ENCODE measurements at places on chromosomes 2 and 18.

DNA sequence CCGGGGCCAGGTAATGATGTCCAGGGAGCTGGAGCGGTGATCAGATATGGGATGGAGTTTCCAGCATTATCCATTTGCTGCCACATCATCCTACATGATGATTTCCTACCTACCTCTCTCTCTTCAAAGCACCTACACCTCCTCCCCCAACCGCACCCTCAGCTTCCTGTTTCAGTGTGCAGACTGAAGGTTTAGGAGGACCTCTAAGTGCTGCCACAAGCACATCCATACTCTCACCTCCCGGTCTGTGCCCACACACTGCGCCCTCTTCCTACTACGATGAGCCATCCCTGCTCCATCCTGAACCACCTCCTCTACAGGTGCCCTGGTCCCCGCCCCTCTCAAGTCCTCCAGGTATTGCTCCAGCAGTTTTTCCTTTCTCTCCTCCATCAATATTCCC lies 123.7 kb downstream of the ALPK2 start:
- DNase-seq, result no peak

GRCh38 chr2:48728295-48728694 lies 27.2 kb downstream of the LHCGR start:
- DNase-seq, result no peak

DNA sequence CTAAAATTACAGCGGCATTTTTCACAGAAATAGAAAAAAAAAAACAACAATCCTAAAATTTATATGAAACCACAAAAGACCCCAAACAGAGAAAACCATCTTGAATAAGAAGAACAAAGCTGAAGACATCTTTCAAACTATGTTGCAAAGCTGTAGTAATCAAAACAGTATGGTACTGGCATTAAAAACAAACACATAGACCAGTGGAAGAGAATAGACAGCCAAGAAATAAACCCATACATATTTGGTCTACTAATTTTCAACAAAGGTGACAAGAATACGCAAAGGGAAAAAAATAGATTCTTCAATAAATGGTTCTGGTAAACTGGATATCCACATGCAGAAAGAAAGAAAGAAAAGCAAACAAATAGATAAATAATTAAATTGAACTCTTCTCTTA lies 9.0 kb upstream of the CCDC150 start:
- no peak for DNase-seq

- DNase-seq, result no peak
Observed at GRCh38 chr18:4599312-4599711, 144.2 kb upstream of the DLGAP1 start.

DNA sequence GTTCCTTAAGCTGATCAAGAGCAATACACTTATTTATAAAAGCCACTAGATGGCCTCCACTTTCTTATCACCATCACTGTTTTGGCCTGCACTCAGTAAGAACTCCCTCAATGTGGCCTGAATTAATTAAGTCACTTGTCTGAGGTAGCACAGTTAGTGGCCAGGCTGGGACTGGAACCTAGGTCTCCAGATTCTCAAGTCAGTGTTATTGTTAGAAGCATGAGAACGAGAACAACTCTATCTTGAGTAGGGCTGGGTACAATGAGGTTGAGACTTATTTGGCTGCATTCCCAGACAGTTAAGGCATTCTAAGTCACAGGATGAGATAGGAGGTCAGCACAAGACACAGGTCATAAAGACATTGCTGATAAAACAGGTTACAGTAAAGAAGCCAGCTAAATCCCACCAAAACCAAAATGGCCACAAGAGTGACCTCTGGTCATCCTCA lies 115.8 kb downstream of the SS18 start:
- no peak for DNase-seq

GRCh38 chr2:152920846-152921245 lies 202.4 kb downstream of the ARL6IP6 start:
- no peak for DNase-seq

GRCh38 chr2:152565884-152566727 lies 151.2 kb downstream of the PRPF40A start:
- DNase-seq, result no peak

DNA sequence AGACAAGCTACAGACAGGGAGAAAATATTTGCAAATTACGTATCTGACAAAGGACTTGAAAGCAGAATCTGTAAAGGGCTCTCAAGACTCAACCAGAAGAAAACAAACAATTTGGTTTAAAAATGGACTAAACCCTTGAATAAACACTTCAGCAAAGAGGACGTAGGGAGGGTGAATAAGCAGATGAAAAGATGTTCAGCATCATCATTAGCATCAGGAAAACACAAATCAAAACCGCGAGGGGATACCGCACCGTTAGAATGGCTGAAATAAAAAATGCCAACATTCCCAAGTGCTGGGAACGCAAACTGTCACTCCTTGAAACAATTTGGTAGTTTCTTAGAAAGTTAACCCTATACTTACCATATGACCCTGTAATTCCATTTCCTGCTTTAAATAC lies 136.7 kb downstream of the MBP start:
- no peak for DNase-seq

DNA sequence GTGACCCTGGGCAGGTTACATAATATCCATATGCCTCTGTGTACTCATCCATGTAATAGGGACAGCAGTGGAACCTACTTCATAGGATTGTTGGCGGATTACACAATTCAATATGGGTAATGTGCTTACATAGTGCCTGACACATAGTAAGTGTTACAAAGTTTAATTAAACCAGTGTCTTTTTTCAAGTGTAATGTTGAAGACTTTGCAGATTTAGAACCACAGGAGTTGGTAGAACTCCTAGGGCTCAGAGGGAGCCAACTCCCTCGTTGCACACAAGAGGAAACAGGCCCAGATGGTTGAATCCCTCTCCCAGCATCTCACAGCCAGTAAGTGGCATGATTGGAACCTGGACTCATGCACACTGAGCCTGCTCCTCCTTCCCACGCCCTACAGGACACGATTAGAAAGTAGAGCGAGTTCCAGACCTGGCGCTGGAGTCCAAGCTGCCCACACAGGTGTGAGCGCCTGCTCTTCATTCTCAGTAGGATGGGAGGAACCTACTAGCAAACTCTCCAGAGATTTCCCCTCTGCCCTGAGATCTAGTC lies 97.8 kb downstream of the VSNL1 start:
- DNase-seq, result no peak

- DNase-seq, result no peak
Observed at GRCh38 chr2:181404472-181404871, 52.7 kb upstream of the ITGA4 start.

DNA sequence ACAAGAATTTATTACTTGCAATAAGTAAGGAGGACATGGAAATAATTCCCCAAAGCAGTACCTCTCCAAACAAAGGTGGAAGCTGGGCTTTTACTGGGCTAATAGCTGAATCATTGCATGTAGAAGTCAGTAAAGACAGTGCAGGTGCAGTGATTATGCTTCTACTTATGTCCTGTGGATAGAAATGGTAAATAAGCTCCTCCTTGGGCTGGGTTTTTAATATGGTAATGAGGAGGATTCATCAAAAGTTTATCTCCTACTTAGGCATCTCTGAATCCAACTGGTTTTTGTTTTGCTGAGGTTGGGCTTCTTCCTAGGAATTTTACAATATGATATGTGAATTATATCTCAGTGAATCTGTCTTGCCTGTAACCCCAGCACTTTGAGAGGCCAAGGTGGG lies 297.4 kb upstream of the MC4R start:
- DNase-seq, result no peak

DNA sequence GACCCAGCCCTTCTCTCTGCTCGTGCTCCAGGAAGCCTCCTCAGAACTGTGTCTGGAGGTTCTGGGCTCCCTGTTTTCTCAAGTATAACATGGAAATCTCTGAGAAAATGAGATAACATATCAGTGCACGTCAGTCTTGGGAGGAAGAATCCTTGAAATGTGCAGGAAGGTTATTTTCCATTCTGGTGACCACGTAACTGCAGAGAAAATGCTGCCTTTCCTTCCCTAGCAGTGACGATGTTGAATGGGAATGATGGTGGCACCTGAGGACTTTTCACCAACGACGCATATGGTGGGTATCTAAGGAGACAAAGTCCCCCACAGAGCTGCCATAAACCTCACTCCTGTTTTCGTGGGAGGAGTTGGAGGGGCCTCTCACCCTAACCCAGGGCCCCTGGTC lies 272.1 kb upstream of the SIX2 start:
- DNase-seq, result no peak

- DNase-seq, result no peak
Observed at GRCh38 chr18:49878567-49879270, 65.4 kb upstream of the ACAA2 start.

DNA sequence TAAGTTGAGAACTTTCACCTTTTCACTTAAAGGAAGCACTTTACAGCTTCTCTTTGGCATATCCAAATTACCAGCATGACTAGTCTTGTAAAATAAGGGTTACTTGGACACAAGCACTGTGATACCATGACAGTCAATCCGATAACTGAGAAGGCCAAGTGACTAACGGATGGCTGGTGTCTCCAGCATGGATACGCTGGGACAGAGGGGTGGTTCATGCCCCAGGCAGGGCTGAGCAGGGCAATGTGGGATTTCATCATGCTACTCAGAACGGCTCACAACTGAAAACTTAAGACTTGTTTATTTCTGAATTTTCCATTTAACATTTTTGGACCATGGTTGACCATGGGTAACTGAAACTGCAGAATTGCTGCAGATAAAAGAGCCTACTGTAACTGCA lies 43.1 kb upstream of the GPR155 start:
- DNase-seq, result no peak

DNA sequence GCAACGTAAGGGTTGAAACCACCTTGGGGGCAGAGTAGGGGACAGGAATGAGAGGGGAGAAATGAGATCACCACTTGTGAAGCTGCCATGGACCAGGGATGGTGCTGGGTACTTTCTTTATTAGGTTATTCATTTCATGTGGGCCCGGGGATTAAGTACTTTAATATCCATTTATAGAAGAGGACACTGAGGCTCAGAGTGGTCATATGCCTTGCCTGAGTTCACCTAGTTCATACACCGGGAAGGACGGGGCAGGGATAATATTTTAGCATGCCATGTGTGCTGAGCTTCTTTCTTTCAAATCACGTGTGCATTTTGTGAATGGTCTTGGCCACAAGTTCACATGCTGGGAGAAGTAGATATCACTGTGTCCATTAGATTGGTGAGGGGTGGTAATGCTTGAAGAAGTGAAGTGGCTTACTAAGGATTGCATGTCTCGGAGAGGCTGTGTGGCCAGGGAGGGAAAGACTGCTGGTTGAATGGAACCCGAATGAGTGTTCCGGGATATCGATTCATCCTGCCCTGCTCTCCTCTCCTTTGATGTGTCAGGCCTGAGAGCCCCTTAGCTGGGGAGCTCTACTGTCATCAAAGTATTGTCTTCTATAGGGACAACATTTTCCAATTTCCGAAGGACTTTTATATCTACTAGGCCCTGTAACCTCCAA lies 187.1 kb downstream of the MYCN start:
- DNase-seq, result no peak

DNA sequence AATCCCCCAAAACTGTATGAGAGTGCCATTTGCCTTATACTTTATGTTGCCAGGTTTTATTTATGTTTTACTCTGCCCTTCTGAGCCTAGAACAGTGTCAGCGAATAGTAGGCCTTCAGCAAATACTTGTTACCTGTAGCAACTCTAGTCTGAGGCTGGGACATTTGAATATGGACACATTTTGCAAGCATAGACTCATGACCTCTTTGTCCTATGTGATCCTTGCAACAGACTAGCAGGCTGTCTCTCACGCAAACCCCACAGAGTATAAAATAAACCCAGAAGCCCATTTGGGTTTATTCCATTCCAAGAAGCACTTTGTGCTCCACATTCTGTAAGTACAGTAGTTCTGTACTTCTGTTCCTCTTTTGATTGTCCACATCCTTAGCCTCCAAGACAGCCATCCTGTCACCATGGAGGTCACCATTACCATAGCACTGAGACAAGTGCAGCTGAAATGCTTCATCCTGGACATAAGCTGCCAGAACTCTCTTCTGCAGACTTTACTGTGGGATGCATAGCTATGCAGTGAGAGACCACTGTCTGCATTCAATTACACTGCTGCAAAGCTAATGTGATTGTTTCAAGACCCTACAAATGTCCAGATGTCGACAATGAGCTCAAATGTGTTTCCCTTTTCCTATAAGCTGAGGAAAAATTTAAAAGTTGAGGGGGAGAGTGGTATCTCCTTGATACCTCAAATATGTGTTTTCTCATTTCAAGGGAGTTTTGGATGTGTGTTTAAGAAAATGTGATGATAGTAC lies 425.7 kb downstream of the PID1 start:
- DNase-seq, result no peak

DNA sequence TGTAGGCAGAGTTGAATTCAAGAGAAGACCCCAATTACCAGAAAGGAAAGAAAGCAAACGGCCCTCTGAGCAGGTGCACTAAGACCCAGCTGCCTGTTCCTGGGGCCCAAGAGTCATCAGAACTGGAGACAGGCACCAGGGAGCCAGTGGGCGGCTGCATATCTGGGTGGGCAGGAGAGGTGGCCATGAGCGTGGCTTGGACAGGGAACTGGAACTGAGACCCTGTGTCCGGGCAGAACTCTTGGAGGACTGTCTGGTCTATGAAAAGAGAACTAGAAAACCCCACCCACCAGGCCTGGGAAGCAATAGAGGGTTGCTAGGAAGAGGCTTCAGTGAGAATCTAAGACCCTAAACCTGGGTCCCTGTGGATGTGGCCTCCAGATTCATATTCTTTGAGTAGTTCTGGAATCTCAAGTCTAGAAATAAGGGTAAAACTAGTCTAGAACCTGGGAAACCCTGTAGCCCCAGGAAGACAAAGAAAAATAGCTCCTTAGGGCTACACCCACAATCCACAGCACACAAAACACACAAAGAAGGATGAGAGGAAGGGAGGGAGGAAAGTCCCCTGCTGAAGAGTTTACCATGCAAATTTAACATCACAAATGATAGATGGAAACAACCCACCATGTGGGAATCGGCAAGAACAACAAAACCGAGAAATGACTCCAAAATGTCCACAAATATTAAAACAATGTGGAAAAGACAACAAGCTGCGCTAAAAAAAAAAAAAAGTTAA lies 147.0 kb downstream of the HDAC4 start:
- DNase-seq, result no peak

- DNase-seq, result no peak
Observed at GRCh38 chr2:229492034-229492433, 220.9 kb upstream of the PID1 start.

- no peak for DNase-seq
Observed at GRCh38 chr18:43581936-43582519, 304.7 kb upstream of the SYT4 start.

DNA sequence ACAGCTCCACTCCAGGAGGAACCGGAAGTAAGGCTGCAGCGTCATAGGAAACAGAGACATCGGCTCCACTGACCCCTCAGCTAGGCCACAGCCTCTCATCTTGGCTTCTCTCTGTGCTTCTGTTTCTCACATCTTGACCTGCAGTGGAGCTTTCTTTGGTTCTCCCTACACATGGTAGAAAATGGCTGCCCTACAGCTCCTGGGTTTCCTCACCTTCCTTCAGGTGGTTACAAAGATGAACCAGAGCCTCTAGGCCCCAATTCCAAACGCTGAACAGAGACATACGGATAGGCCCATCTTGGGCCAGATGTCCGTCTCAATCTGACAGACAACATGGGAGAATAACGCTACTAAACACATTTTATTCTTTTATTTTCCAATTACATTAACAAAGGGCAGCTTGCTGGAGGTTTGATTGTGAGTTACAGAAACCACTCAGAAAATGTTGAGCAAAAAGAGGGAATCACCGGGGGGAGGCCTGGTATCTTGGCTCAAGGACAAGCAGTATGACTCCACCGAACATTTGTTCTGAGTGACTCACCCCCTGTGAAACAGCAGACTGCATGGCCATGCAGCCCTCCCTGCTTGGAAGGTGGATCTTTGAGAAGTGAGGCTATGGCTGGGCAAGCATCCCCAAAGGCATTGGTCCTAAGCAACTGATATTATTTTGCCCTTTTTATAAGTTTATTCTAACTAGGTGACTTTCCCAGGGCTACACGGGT lies 303.5 kb downstream of the CDCA7 start:
- no peak for DNase-seq

All from progenitor cell of endocrine pancreas (in vitro differentiated cells).